ENCODE measurements at places on chromosomes 1 and 21.
A peak's percentile ranks its signal among the peaks of the same experiment; 100 is the strongest.

GRCh38 chr21:44300262-44300959 lies 558 bp downstream of the PFKL start:
- peak; percentile 89 for DNase-seq

DNA sequence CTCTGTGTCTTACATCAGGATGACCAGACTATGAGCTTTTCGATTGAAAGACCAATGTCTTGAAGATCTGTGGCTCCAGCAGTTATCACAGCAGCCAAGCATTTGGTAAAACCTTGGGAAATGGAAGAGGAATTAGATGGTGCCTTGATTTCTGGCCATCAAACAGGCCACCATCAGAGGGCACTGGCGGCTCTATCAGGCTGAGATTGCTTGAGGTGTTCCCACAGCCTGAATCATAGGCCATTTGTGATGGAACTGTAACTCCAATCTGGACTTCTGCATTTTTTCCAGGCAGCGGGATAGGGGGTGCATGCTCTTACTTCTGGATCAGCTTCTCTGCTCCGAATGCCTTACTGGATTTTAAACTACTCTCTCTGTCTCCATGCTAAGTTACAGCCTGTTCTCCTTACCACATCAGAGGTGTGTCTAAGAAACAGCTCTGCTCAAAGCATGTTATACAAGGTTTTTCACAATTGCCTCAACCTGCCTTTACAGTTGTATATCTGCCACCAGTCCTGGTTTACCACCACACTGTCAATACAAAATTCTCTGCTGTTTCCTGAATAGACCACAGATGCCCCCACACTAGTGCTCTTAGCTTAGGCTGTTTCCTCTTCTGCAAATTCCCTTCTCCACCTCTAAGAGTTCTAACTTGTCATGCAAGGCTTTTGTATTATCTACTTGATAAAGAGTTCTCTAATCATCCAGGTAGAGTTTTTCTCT lies 180.9 kb downstream of the PTGER3 start:
- DNase-seq = no peak

DNA sequence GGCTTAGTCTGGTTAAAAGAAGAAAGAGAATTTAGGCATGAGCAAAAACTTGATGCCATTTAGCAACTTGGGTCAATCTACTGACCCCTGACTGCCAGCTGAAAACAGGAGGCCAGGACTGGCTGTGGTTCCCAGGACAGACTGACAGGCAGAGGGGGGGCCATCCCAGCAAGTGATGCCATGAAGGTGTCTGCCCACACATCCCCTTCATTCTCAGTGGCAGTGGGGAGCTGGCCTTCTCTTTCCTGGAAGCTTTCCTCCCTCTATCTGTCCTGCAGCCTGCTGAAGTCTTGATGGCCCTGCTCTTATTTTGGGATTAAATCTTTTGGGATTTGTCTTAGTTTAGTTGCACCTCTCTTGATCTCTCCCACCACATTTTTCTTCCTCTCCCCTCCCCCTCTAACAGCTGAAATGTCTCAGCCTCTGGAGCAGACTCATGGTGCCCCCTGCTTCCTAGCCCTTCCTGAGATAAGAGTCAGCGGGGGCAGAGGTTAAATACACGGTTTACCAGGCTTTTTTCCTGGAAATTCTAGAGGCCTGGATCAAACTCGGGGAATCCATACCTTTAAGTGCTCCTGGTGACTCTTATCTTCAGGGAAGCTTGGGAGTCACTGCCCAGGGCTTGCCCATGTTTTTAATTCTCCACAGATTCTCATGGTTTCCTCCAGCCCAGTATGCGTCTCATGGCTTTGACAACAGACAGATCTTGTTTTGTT lies 99.5 kb upstream of the TSPAN2 start:
- no peak for DNase-seq

GRCh38 chr1:9059891-9060744 lies 9.3 kb downstream of the SLC2A5 start:
- no peak for DNase-seq

DNA sequence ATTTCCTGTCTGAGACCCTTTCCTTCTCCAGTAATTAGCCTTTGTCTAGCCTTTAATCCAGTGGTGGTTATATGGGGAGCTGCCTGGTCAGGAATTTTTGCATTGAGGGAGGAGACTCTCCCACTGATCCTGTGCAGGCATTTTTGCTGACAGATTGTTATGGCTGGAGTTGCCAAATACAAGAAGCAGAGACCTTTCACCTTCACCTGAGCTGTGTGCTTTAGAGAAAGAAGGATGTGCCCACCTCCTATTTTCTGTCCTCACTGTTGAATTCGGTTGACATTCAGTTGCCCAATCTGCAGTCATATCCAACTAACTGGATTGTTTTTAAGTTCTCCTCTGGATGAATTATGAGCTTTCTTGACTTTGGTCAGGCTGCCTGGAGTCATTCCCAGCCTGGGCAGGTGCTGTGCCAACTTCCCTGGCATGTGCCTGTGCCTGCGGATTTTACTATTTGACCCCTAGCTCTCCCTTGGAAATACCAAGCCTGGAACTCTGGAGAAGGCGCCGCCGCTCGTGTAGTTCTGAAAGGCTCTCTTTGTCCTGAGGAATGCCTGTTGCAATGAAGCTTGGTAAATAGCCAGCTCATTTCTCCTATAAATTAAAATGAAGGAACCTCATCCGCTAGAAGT lies 143.9 kb downstream of the NOS1AP start:
- no peak for DNase-seq

DNA sequence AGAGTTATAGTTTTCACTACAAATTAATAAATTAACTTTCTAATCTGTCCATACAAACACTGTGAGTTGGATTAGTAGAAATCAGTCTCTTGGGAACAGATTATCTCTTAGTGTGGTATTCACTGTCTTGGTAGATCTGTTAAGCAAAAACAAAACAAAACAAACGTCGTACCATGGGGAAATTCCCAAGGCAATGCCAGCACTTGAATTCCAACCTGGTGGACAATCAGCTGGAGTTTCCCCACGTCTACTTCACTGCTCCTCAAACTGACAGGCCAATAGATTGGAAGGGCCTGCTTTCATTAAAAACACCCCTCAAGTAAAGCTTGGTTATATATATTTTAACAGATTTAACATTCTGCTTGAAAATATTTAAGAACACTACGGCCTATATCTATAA lies 31.9 kb downstream of the GDAP2 start:
- DNase-seq = no peak

DNA sequence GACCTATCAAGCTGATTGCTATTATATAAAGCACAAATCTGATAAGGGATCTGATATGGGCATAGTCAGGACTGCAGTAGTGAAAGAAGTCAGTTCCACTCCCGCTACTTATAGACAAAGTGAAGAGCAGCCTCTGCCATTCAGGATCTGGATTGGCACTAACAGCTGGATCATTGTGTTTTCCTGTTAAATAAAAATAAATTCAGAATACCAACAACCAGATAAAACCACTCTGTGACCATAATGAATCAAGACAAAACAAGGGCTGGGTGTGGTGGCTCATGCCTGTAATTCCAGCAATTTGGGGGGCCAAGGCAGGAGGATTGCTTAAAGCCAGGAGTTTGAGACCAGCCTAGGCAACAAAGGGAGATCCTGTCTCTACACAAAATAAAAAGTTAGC lies 5.0 kb upstream of the GLRX2 start:
- DNase-seq = no peak

GRCh38 chr21:31213787-31214186 lies 130.3 kb downstream of the TIAM1 start:
- DNase-seq = no peak

- DNase-seq = no peak
These were observed 455.1 kb upstream of the VAMP3 start for GRCh38 chr1:7315946-7316345.

- peak; percentile 35 for DNase-seq
These were observed 47.6 kb upstream of the PPP2R5A start for GRCh38 chr1:212237651-212238050.

DNA sequence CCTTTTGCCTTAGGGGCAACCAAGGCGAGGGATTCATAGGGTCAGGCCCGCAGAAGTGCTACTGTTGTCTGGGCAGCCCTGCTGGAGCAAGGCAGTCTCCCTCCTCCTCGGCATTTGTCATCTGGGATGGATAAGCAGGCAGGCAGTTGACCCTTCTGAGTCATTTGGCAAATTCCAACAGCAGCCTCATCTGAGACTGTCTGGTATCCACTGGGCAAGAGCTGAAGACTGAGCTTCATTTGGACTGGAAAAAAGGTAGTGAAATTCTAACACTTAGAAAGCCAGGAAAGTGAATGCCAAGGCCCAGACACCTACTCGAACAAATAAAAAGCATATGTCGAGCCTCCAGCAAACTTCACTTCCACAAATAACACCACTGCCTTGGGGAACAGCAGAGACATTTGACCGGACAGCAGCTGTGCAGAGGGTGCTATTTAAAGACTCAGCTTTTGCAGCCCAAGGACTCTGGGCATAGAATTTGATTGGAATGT lies 4.0 kb upstream of the ZBTB40 start:
- no peak for DNase-seq

GRCh38 chr1:87872189-87872588 lies 543.5 kb downstream of the LMO4 start:
- no peak for DNase-seq

- DNase-seq = no peak
These were observed 90.0 kb downstream of the OBSCN start for GRCh38 chr1:228297822-228298221.

GRCh38 chr1:14094611-14095400 lies 394.8 kb downstream of the PRDM2 start:
- DNase-seq = peak; percentile 27

GRCh38 chr1:110477445-110477957 lies 26.6 kb downstream of the PROK1 start:
- no peak for DNase-seq

DNA sequence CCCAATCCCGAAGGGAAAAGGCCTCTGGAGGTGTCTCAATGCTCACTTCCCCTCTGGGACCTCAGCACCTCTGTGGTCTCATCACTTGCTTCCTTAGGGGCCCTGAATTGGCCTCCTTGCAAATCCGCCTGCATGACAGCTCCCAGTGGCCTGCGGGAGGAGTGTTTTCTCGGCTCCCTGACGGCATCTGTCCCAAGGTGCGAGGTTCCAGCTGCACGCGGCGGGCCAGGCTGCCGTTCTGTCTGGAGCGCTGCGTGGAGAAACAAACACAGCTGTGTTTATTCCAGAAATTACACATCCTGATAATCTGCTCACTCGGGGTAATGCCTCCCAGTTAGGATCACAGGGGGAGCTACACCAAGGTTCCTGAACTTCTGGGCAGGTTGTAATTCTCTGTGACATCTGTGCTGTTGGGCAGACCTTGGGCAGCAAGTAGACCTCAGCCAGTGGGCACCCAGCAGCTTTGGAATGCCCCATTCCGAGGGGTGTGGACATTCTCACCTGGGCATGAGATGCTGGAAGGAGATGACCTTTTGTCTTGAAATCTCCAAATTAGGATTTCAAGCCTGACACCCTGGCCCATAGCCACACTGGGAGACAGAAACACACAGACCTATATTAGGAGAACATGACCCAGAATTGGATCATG lies 18.2 kb downstream of the EPHB2 start:
- no peak for DNase-seq

GRCh38 chr1:51280321-51280978 lies 44.4 kb downstream of the RNF11 start:
- DNase-seq = no peak

DNA sequence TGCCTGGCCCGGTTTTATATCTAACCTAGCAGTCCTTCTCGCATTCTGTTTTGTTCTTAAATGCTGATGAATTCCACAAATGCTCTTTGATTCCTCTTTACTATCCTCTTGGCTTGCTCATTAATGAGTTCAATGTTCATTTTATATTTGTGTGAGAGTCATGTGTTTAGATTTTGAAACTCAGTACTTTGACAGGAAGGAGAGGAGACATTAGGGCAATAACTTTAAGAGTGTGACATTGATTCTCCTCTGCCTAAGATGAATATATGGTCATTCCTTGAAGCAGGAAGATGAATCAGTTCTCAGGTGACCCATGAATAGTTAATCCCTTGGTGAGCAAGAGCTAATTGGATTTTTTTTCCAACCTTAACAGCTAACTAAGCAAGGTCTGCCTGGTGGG lies 84.1 kb downstream of the MRPS6 start:
- no peak for DNase-seq

DNA sequence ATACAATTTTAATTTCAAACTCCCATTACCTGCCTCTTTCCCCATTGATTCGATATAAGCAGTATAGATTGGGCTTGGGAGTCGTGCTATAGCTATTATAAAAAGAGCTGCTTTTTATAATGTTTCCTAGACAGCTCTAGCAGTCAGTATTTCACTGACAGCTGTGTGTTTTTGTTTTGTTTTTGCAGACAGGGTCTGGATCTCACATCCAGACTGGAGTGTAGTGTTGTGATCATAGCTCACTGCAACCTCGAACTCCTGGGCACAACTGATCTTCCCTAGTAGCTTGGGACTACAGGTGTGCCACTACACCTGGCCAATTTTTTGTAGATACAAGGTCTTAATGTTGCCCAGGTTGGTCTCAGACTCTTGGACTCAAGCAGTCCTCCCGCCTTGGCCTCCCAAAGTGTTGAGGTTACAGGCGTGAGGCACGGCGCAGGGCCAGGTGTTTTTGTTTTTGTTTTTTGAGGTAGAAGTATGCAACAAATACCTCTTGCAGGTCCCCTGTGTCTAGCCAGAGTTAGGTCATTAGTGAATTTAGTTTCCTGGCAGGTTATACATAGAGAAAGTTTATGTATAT lies 1.7 kb downstream of the NASP start:
- no peak for DNase-seq

- peak; percentile 74 for DNase-seq
These were observed 18.7 kb upstream of the AK2 start for GRCh38 chr1:33055210-33056008.

- DNase-seq = no peak
These were observed at the start of gene FAM3B for GRCh38 chr21:41316200-41317062. Gene FAM3B (plus strand): TSS chr21:41316801. CDS start chr21:41316880, 79 bp downstream.

GRCh38 chr21:39451332-39452206 lies at the start of gene SH3BGR:
Gene SH3BGR (plus strand): TSS chr21:39451970. CDS start chr21:39452097, 127 bp downstream.
- DNase-seq = no peak

GRCh38 chr1:203267912-203268311 lies 37.4 kb upstream of the BTG2 start:
- DNase-seq = no peak

GRCh38 chr1:221468546-221468945 lies 273.3 kb downstream of the DUSP10 start:
- DNase-seq = no peak

- DNase-seq = no peak
These were observed 838.5 kb downstream of the USP25 start for GRCh38 chr21:16568244-16568643.

GRCh38 chr1:196515904-196516303 lies 92.3 kb downstream of the KCNT2 start:
- DNase-seq = no peak

DNA sequence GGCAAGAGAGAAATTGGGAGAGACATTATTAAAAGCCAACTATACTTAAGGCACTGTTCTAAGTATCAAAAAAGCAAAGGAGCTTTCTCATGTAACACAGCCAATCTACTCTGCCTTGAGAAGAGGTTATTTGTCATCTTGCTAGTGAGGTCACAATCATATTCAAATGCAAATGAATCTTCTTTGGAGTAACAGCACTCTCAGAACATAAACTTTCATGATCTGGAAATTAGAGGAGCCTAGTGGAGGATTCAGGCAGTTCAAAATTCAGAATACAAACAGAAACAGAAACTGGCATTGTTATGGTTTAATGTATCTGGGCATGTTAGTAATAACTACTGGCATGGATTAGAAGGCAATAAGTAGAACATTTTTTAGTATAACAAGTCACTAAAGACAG lies 57.4 kb downstream of the ARID4B start:
- DNase-seq = no peak

GRCh38 chr1:206535853-206536188 lies 28.5 kb downstream of the RASSF5 start:
- no peak for DNase-seq

GRCh38 chr1:221841983-221842335 lies 100.1 kb upstream of the DUSP10 start:
- no peak for DNase-seq

GRCh38 chr1:192726820-192727504 lies 81.9 kb upstream of the RGS2 start:
- DNase-seq = no peak
